HT1080 (cell line): ENCODE measurements at places on chromosomes 12 and 14. TPM values are rescaled to one million over a fixed set of nuclear protein-coding genes. Genes with fewer than 3 reads are reported as not detected.

Gene TOMM20L
- not detected in 2 replicates for total RNA-seq

GRCh38 chr12:15000575-15000974 is 27.7 kb downstream of the PDE6H start:
- DNase-seq: no peak

DNA sequence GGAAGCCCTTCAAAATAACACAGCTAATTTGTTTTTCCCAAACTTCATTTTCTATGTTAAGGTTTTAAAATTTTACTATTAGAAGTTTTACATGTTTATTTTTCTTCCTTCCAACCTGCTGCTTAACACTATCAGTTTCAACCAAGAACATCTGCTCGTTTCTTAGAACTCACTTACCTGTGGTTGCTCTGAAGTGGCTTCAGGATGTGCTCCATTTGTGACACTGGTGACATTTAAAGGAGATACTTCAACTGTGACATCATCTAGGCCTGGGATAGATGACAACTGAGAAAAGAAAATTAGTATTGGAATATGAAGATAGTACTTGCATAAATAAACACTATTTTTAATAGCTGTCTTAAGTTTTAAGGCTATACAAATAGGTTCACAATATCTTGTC is 17.9 kb downstream of the WASHC3 start:
- no peak for DNase-seq

Gene STON2
- 6.9 and 7.6 TPM in 2 replicates for total RNA-seq

Gene CNIH1
- 117 and 172 TPM in 2 replicates for total RNA-seq

GRCh38 chr12:11324426-11324825 is 14.2 kb upstream of the PRB4 start:
- no peak for DNase-seq

- DNase-seq: peak; percentile 28
These were observed 3.5 kb downstream of the CLEC9A start for GRCh38 chr12:10033783-10034545.

DNA sequence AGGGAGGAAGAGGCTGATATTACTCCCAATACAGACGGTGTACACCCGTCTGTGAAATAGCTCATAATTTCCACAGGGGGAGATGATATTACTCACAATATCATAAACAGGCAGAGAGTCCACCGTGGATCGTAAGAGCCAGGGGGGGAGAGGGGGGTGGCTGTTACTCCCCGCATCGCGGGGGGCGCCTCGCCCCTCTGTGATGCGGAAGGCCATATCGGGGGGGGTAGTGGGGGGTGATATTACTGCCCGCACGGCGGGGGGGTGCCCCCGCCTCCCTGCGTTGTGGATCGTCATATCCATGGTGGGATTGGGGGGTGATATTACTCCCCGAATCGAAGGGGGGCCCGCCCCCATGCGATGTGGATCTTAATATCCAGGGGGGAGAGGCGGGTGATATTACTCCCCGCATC is 91.9 kb downstream of the FRMD6 start:
- no peak for DNase-seq

DNA sequence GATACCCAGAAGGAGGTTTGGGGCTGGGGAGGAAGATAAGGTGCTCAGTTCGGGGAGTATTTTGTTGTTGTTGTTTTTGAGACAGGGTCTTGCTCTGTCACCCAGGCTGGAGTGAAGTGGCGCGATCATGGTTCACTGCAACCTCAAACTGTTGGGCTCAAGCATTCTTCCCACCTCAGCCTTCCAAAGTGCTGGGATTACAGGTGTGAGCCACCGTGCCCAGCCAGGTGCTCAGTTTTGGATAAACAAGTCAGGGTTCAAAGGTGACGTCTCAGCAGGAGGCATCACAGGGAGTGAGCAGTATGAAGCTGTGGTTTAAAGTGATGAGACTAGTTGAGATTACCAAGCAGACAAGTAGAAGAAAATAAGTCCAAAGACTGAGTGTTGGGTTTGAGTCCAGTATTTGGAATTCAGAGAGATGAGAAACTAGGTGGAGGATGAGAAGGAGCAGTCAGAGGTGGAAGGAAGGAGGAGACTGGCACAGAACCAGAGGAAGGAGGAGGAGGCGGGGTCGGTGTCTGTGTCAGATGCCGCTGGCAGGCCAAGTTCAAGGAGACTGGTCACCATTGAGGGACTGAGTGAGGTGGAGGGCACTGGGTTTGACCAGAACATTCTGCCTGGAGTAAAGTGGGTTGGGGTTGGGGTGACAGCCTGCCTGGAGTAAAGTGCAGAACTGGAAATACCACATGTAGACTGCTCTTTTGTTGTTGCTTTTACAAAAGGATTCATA is 16.1 kb downstream of the SLC35E3 start:
- DNase-seq: no peak

GRCh38 chr12:69901221-69901905 is 76.3 kb downstream of the MYRFL start:
- DNase-seq: no peak

DNA sequence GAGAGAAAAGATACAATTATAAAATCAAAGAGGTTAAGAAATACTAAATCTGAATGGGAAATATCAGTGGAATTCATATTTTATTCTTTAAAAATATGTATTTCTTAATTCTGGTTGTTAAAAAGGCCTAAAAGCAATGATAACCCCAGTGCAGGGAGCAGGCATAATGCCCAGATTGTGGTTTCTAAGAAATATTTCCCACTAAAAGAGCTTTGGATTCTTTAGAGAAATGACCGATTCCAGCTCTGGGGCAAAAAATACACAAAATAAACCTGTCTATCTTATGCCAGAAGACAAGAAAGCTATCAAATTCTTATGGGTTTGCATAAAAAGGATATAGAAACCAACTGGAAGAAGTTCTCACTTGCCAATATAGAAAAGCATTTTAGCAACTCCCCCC is 71.6 kb downstream of the PDE6H start:
- no peak for DNase-seq

Gene CLMN
- total RNA-seq: 3.8 and 4.2 TPM in 2 replicates

DNA sequence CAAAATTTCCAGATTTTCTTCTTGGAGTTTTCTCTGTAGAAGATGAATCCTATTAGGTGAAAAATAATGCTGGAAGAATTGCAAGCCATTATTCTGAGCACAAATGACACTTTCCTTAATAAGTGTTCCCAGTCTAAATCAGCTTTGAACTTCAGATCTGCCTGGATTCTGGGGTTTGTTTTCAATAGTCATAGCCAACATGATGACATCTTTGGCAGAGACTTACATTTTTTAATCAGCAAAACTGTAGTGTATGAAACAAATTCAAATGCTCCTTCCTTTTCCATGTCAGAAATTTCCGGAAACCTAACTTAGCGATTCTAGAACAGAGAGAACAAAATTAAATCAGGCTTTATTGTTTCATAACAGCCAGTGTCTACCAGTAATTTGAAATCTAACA is 88.5 kb downstream of the TSPAN8 start:
- no peak for DNase-seq

DNA sequence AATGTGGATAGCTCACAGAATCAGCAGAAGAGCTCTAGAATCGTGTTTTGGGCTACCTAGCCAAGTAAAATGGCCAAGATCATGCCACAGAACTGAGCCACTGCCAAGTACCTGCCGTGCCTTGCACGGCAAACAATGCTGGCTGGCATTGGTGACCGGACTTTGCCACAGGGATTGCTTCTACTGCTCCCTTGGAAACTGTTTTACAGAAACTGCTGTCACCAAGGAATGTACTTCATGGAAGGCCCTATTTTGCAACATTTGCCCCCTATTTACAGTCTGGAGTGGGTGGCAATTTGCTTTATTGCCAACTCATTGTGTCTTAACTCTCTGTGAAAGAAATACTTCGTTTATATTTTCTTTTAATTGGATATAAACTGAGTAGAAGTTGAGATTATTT is 49.0 kb downstream of the BORCS5 start:
- no peak for DNase-seq

Gene TESPA1
- 2.6 and 4.5 TPM in 2 replicates for total RNA-seq

Gene CLEC4D
- total RNA-seq: not detected in 2 replicates

Gene GALNT4
- 13.7 and 14.0 TPM in 2 replicates for total RNA-seq

DNA sequence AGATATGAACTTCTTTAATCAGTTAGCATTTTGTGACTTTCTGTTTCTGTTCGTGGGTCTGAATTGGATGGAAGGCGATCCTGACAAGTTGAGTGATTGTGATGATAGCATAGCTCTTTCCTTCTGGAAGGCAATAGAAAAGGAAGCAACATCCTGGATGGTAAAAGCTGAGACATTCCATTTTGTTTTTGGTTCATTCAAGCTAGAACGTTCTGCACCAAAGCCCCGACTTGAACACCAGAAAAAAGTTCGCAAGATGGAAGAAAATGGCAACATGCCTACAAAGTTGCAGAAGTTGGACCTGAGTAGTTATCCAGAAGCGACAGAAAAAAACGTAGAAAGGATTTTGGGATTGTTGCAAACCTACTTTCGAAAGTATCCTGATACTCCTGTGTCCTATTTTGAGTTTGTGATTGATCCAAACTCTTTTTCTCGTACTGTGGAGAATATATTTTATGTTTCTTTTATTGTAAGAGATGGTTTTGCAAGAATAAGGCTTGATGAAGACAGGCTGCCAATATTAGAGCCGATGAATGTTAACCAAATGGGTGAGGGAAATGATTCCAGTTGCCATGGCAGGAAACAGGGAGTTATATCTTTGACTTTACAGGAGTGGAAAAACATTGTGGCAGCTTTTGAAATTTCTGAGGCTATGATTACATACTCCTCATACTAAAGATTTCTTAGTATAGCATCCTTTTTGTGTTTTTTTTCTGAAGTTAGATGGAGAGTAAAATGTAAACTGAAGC is 896 bp downstream of the EID3 start:
- no peak for DNase-seq

DNA sequence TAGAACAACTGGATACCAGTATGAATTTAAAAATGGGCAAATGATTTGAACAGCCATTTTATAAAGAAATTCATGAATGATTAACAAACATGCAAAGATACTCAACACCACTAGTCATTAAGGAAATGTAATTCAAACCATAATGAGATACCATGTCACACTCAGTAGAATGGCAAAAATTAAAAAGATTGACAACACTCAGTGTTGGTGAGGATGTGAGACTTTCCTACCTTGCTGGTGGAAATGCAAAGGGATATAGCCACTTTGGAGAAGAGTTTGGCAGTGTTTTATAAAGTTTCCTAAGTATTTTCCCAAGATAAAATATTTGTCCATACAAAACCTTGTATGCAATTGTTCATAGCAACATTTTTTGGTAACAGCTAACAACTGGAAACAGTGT is 6.0 kb upstream of the CHST11 start:
- no peak for DNase-seq

DNA sequence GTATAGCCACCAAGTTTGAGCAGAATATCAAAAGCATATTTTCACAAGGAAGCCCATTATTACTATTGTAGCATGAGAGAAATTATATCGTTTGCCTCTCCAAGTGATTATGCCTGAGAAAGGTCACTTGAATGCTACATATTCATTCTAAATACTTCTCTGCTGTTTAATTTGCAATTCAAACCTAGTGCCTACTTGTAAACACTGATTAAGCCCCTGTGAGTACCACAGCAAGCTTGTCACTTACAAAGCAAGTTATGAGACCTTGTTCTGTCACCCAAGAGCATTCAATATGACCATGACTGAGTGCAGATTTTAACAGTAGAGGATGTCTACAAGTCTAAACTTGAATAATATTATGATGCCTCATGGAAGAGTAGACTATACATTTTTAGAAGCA is 124.7 kb upstream of the SSTR1 start:
- DNase-seq: no peak

Gene TPPP2
- not detected in 2 replicates for total RNA-seq

GRCh38 chr14:91004987-91005386 is 55.5 kb downstream of the RPS6KA5 start:
- DNase-seq: no peak

GRCh38 chr14:51216602-51217001 is 23.4 kb upstream of the TMX1 start:
- DNase-seq: no peak

GRCh38 chr12:81546811-81547210 is 212.3 kb downstream of the PPFIA2 start:
- no peak for DNase-seq
